ENCODE measurements at places on chromosomes 7 and 10.

DNA sequence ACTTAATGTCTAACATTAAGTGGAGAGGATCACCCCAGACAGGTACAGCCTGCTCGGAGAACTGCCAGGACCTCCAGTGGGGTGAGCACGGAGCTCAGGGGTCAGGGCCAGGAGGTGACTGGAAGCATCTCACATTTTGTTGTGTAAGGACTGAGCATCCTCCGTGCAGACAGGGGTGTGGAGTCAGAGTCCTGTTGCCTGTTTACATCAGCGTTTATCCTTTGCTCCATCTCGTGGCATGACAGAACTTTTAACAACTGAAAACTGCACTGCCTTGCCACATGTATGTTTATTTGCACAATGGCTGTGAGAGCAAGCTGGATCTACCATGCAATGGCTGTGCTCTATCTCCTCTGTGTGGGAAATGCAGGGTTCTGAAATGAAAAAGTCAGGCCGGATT, 175.4 kb upstream of the AKR1E2 start:
- no peak for DNase-seq

- DNase-seq = no peak
These were observed 339.8 kb downstream of the RNLS start for GRCh38 chr10:88243202-88243744.

GRCh38 chr7:151232917-151233701, 826 bp downstream of the CHPF2 start:
- no peak for DNase-seq

DNA sequence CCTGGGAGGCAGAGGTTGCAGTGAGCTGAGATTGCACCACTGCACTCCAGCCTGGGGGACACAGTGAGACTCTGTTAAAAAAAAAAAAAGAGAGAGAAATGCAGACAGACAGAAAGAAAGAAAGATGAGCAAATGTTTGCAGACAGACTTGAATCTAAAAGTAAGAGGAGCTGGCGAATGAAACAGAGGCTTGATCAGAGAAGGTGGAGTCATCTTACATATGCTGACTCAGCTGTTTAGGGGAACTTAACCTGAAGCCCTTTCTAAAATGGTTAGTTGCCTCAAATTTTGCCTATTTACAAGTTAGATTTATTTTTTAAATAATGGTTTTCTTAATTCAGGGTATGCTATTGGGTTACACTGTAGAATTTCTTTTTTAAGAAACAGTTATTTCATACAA, 5.4 kb downstream of the FAM171A1 start:
- no peak for DNase-seq

DNA sequence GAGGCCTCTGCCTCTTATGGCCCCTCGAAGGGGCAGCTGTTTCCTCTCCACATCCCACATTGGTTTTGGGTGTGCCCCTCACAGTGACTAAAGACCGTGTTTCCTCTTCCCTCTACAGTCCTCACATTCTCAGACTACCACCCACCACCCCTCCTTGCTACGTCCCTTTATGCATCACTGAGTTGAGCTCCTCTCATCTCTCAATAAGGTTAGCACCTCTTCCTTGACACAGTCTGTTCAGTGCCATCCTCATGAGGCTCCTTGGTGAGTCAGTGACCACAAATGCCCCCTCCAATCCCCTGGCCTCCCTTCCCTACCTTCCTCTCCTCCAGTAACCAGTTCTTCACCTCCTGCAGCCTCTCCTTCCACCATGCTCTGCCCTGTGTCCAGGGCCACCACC, 239.1 kb upstream of the MYO3A start:
- no peak for DNase-seq

DNA sequence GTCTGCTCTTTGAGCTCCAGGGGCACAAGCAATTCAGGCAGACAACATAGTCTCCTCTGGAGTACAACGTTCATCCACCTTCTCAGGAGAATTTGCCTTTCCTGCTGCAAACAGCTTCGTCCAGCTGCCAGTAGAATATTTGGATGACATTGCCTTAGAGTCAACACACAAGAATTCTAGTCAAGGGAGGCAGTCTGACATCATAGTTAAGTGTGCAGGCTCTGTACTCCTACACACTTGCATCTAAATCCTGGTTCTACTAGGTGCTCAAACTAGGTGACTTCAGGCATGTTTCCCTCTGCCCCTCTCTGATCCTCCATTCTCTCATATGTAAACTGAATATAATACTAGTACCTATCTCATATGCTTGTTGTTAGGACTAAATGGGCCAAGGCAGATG, 314.8 kb downstream of the HPSE2 start:
- DNase-seq = no peak

DNA sequence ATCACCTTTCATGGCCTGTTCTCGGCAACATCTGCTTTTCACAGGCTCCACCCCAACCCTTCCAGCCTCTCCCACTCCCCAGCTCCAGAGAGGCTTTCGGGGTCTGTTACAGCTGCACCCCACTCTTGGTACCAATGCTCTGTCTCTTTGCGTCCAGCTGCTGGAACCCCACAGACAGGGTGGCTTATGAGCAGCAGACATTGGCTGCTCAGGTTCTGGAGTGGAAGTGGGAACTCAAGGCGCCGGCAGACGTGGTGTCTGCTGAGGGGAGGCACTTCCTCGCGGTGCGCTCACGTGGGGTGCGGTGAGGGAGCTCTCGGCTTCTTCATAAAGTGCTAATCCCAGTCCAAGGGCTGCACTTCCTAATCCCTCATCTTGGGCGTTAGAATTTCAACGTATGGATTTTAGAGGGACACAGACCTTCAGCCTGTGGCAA, 185.7 kb downstream of the ELFN1 start:
- no peak for DNase-seq

DNA sequence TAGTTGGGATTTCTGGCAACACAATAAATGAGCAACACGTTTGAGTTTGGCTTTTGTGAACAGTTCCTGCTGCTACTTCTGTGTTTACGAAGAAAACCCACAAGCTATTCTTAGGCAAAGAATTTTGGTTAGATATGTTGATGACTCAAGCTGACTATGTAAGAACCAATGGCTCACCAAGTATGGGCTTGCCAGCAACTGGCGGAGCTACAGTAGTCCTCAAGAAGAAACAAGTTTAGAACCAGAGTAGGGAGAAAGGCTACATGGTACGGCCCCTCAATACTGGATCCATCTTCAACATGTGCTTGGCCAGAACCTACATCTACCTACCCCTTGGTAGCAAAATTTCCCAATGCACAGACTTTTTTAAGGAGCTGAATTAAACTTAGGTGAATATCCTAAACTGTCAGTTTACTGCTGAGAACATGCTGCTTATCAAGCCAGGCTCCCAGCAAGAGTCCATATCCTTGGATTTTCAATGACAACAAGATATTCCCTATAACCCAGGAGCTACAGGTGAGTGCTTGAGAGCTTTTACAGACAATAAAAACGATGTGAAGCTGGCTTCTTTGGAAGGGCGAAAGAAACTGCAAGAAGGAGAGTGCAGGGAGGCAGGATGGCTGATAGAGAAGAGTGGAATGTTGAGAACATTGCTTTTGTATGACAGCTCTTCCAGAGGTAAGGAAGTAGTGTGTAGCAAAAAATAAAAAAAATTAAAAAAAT, 74.3 kb upstream of the ASAH2 start:
- DNase-seq = no peak

DNA sequence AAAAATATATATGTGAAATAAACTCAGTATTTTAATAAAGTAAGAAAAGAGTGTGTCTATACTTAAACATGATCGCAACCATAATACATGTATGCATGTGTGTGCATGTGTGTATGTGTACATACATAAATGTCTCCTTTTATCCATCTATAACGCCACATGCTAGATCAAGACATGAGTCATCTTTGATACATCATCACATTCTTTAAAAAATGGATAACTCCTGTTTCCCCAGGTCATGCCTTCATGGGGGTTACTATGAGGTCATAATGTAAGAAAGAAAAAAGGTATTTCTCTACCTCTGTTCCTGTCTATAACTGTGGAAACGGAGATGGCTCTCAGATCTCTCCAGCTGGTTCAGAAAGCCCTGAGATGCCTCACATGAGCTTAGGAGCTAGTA, 41.2 kb downstream of the LSMEM1 start:
- DNase-seq = no peak

DNA sequence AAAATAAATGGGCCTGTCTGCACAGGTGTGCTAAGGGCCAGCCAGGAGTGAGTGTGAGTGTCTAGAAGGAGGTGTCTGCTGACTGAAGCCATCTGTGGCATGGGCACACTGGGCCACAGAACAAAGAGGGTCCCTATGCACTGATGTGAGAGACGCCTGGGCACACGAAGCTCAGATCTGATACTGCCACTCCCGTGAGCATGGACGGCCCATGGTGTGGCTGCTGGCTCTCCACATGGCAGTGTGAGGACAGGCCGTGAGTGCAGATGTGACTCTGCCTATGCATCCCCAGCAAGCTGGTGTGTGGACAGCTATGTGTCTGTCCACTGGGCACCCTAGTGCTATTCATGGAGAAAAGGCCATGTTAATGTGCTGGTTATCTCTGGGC, 12.8 kb upstream of the MYL7 start:
- peak; percentile 2 for DNase-seq

DNA sequence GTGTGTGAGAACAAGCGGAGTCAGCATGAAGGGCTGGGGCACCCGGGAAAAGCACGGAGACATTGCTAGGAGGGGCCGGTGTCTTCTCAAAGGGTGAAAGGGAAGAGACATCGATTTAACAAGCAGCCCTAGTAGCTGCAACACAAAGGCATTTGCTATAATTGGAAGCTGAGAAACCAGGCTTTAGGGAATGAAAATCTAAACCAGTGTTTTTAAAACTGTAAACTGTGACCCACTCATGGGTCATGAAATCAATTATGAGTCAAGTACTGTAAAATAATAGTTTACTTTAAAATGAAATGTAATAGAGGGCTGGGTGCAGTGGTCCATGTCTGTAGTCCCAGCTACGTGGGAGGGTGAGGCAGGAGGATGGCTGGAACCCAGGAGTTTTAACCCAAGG, 128.7 kb upstream of the RHEB start:
- no peak for DNase-seq

DNA sequence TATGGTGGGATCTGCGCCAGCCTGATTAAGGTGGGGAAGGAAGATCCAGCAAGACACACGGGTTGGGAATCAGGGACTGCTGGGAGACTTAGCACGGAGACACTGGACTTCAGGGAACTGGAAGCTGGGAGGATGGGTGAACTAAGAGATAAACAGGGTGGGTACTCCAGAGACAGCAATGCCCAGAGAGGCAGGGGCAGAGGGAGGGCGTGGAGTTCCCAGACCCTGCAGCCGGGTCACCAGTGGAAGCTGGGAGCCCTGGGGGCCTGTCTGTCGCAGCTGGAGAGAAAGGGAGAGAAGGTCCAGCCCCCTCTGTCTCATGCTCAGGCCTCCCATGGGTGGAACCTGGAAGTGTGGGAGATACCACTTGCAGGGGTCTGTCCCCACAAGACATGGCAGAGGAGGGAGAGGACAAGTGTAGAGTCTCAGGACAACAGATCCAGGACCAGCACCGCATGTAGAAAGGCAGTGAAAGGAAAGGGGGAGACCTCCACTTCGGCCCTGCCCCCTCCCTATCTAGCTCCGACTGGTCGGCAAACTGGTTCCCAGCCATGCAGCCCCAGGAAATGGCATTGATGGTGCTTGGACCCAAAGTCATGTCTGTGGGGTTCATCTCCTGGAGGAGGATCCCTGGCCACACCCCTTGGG, 44.4 kb downstream of the AOC1 start:
- no peak for DNase-seq

GRCh38 chr7:14759785-14760184, 142.8 kb downstream of the DGKB start:
- DNase-seq = no peak

DNA sequence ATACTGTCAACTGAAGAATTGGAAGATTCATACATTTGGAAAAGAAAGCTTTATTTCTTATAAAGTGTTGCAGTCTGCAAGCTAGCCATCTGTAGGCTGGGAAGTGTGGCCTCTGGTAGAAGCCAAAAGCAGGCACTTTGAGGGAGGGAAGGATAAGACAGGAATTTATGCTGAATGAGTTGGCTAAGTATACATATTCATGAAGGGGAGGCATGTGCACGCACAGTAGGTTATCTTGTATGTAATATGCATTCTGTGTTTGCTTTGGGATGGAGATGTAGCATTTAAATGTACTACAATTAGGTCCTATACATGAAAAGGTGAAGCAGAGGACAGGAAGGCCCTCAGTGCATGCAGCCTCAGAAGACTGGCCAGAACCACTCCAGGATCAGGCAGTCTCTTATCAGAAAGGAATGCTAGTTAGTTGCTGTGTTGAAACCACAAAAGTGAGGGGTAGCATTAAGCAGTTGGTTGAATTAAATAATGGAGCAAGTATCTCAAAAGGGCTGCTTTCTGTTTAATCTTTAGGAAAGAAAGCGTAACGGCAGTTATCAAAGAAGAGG, 40.9 kb downstream of the MYO3A start:
- DNase-seq = no peak

- no peak for DNase-seq
These were observed 10.7 kb downstream of the HIP1 start for GRCh38 chr7:75727881-75728593.

- no peak for DNase-seq
These were observed 231.7 kb downstream of the HDAC9 start for GRCh38 chr7:18727115-18727870.

DNA sequence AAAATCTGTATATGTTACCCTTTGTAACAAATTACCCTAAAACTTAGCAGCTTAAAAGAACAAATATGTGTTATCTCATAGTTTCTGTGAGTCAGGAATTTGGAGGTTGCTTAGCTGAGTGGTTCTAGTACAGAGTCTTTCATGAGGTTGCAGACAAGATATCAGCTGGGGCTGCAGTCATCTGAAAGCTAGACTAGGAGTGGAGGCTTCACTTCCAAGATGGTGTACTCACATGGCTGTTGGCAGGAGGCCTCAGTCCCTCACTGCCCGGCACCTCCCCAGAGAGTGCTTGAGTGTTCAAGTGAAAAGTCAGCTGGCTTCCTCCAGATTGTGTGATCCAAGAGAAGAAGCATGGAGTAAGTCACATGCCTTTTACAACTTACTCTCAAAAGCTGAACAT, 16.9 kb upstream of the GGCT start:
- no peak for DNase-seq

- no peak for DNase-seq
These were observed 581.6 kb downstream of the TCERG1L start for GRCh38 chr10:130729876-130730275.

GRCh38 chr10:32347363-32348022, 535 bp upstream of the EPC1 start:
- no peak for DNase-seq

GRCh38 chr10:74114041-74114448, 36.6 kb downstream of the AP3M1 start:
- no peak for DNase-seq

DNA sequence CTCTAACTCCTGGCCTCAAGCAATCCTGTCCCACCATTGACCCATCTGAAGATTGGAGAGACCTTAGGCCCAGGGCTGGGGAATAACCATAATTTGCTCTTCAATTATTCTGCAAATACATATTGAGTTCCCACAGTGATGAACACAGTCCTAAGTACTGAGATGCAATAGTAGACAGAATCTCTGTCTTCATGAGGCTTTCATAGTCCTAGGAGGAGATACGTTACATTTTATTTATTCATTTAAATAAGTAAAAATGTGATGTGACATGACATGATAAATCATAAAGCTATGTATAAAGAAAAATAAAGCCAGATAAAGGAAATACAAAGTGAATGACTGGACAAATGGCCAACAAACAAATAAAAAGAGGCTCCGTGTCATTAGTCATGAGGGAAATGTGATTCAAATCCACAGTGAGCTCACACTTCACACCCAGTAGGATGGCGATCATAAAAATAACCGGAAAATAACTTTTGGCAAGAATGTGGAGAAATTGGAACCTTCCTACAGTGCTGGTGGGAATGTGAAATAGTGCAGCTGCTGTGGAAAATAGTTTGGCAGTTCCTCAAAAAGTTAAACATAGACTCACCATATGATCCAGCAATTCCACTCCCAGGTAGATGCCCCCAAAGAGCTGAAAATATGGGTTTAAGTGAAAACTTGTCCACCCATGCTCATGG, 52.1 kb upstream of the JCAD start:
- DNase-seq = no peak
